8988T (cell line): ENCODE measurements at places on chromosomes 11 and 22.
A peak's percentile ranks its signal among the peaks of the same experiment; 100 is the strongest.

GRCh38 chr22:41380993-41381328, 781 bp upstream of the TEF start:
- DNase-seq: no peak

DNA sequence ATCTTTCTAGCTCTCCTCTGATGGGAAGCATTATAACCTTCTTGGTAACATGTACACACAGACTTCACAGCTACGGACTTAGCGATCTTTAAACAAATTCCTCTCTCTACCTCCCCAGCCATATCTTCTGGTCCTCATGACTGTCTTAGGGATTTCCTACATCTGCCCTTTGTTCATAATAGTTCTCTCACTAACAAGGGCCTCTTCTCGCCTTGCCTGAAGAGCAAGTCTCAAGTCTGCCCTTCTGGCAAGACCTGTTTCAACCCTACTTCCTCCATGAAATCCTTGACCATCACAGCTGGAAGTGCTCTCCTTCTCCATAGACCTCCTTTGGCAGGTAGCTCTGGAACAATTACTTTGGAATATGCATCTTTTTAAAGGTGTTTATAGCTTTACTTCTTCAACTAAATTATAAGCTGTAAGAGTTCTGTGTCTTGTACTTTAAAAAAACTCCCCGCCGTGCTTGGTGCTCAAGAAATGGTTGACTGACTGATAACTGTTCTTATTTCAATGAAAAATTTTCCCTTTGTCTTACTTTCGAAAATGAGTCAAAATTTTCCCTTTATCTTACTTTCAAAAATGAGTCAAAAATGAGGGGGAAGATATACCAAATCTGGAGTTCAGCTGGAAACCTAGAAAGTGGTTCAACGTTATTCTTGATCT, 34.7 kb downstream of the SNX19 start:
- DNase-seq: no peak

- DNase-seq: no peak
These were observed 63.4 kb downstream of the KCNJ1 start for GRCh38 chr11:128803449-128804245.

DNA sequence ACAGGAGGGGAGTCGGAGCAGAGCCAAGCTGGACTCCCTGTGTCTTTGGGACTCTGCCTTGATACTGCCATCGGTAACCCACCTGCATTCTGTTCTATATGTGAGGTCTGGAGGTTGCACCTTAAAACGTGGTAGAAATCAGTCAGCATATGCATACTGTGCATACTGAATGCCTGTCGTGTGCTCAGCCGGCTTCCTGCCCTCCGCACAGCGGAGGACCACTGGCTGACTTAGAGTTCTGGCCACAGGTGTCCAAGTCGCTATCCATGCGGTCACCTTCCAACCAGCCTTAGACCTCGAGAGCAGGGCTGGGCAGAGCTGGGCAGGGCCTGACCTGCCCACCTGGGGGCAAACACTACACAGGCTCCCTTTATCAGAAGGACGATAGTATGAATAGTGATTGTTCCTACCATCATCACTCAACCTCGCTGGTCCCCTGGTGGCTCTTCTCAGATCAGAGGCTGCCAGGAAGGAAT, 3.8 kb downstream of the TBC1D10C start:
- no peak for DNase-seq

- DNase-seq: no peak
These were observed 478.3 kb upstream of the ISX start for GRCh38 chr22:34587357-34588356.

GRCh38 chr11:14698771-14699170, 55.2 kb downstream of the PDE3B start:
- DNase-seq: no peak

DNA sequence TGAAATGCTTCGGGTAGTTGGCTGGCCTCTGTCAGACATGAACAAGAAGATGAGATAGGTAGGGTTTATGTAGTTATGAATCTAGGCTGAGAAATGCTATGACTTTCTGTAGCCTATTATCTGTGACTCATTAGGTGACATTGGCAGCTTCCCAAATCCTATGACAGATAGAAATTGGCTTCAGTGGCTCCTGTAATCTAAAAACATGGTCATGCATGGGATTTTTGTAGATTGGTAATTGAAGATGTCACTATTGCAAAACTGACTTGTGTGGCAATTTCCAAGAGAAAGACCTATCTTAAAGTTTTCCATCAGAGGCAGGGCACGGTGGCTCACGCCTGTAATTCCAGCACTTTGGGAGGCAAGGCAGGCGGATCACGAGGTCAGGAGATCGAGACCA, 29.4 kb upstream of the GRIK4 start:
- no peak for DNase-seq

GRCh38 chr11:1938343-1939005, 8.7 kb upstream of the MRPL23 start:
- DNase-seq: no peak

GRCh38 chr22:47686594-47687345, 924.3 kb downstream of the TBC1D22A start:
- no peak for DNase-seq

DNA sequence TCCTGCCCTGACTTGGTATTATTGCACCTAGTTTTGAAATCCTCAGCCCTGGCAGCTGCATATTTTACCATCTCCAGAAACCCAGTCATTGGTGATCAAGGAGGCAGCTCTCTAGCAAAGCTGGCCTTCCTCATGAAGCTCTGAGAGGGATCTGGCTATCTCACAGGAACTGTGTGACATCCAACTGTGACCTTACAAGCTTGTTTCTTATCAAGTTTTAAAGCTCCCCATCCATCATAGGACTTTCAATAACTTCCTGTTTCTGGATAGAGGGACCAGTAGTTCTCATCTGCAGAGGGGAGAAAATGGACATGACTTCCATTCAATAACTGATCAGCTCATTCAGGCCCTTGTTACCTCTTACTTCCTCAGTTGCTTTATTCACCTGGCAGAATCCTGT, 18.2 kb downstream of the CALCA start:
- DNase-seq: no peak

DNA sequence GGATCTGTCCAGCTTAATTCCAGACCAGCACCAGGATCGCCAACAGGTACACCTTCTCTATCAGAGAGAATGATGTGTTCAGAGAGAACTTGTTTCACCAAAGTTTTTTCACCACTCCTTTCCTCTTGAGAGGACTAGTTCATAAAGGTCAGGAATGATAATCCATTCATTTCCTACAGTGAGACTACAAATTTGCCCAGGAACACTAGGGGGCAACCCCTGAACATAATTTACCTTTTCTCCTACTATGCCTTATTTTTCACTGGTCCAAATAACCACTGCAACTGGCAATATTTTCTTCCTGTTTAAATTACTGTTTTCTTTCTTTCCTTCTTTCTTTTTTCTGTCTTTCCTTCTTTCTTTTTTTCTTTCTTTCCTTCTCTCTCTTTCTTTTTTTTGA, 22.5 kb downstream of the CAVIN3 start:
- no peak for DNase-seq

GRCh38 chr22:39097098-39098020, at the start of gene APOBEC3H:
TSS of gene APOBEC3H (plus strand) at chr22:39097244. CDS start at chr22:39100279, 3,035 bp downstream.
- DNase-seq: no peak

DNA sequence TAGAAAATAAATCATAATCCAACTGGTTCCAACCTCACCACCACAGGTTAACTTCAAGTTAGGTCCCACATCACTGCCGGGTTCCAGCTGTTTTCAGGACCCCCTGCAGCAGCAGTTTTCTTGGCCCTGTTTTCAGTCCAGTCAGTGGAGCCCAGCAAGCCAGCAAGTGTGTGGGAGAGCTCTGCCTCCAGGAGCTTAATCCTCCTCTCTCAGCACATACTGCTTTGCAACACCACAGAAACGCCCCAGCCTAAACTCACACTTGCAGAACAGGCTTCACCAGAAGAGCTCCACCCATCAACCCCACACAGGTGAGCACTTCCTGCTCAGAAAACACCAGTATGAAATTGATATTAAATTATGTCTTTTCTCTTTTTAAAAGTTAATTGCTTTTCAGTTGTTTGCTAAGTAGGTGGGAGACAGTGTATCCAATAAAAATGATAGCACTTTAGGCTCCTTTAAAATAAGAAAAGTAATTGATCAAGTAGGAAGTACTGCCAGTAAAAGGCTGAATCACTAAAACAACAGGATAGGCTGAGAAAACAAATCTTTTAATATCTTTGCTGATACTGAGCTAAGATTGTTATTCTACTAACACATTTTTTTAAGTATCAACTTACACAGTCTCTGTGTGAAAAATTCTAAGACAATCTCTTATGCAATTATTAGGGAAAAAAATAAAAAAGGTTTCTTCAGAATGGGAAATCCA, 81.5 kb upstream of the TP53AIP1 start:
- DNase-seq: no peak

GRCh38 chr11:110134110-110134509, 40.9 kb downstream of the ZC3H12C start:
- DNase-seq: no peak

- no peak for DNase-seq
These were observed 14.5 kb downstream of the XNDC1N start for GRCh38 chr11:71913756-71914526.

GRCh38 chr11:72413914-72414628, 20.3 kb downstream of the CLPB start:
- DNase-seq: peak; percentile 70

DNA sequence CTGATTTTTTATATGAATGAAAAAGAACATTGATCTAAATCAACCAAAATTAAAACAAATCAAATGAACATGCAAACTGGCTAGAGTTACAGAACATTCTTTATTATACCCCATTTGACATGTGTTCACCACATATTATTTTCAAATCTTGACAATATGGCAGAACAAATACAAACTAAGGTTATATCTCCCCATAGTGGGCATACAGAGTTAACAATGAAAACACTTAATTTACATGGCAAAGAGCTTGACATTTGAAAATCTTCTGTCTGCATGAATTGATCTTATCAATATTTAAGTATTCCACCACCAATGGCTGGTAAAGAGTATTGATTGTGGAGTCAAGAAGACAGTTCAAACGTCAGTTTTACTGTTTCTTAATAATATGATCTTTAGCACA, 197.9 kb upstream of the ANO3 start:
- no peak for DNase-seq

- no peak for DNase-seq
These were observed 46.9 kb downstream of the PANX1 start for GRCh38 chr11:94175535-94175934.

GRCh38 chr11:11073996-11074395, 216.1 kb upstream of the ZBED5 start:
- no peak for DNase-seq

- DNase-seq: no peak
These were observed 41.9 kb downstream of the MSANTD4 start for GRCh38 chr11:105979997-105980703.

DNA sequence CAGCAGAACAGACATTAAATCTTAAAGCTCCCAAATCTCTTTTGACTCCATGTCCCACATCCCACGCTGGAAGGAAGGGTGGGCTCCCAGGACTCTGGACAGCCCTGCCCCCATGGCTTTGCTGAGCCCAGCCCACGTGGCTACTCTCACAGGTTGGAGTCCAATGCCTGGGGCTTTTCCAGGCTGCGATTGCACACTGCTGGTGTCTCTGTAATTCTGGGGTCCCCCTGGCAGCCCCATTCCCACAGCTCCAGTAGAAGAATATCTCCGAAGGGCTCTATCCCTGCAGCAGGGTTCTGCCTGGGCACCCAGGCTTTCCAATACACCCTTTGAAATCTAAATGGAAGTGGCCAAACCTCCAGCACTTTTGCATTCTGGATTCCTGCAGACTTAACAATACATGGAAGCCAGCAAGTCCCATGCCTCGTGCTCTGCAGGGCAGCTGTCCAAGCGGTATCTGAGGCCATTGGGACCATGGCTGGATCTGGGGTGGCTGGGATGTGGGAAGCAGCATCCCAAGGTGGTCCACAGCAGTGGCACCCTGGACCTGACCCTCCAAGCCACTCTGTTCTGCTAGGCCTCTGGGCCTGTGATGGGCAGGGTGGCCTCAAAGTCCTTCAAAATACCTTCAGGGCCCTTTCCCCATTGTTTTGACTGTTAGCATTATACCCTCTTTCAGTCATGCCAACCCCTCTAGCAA, 47.9 kb upstream of the TH start:
- no peak for DNase-seq

- no peak for DNase-seq
These were observed 114.4 kb downstream of the FBXO7 start for GRCh38 chr22:32589007-32589406.

- no peak for DNase-seq
These were observed 21.0 kb downstream of the SLC22A12 start for GRCh38 chr11:64611869-64612646.

GRCh38 chr22:49088801-49089791, 738.6 kb downstream of the BRD1 start:
- no peak for DNase-seq

DNA sequence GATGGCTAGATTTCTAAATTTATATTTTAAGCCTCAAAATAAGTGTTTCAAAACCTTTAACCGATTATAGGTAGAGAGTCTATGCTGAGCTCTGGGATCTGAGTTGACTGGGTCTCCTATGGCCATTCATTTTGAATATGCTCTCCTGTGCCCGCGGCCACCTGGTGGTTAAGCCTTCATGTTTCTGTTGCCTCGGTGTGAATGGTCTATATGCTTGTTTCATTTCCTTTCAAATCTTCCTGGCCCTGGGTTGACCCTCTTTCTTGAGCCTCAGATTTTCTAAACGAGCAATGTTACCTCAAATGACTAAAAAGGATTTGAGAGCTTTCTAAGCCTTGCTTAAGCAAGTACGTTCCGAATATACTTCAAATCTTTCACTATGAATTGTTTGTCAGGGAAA, 789.4 kb upstream of the KIRREL3 start:
- DNase-seq: no peak

- DNase-seq: no peak
These were observed 4.8 kb downstream of the KIAA0930 start for GRCh38 chr22:45235851-45236342.
